ENCODE measurements at places on chromosomes 6 and 20.
A peak's percentile ranks its signal among the peaks of the same experiment; 100 is the strongest.

- DNase-seq, result no peak
These were observed 110.6 kb downstream of the FNDC1 start for GRCh38 chr6:159279790-159280277.

DNA sequence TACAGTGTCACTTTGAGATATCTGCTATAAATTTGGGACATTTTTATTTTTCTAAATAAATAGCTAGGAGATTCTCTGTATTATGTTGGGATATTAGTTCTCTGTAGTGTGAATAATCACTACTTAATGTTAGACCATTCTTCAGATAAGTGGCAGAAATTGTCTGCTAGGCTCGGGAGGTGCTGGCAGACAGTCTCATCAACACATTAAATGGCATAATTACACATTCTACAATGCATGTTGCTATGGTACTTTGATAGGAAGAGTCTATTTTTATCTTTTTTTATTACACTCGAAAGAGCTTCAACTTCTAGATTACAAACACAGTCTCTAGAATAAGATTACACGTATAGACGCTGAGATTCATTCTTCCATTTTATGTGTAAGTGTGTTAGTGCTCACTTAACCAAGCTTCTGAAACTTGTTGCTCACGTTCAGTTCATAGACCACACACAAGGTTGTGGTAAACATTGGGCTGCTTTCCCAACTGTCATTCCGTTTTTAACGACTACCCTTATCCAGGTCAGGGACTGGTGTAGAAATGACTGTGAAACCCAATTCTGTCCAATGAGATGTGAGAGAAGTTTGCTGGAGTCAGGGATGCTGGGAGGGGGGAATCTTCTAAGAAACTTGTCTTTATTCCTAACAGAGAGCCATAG is 78.6 kb downstream of the TPBG start:
- no peak for DNase-seq

DNA sequence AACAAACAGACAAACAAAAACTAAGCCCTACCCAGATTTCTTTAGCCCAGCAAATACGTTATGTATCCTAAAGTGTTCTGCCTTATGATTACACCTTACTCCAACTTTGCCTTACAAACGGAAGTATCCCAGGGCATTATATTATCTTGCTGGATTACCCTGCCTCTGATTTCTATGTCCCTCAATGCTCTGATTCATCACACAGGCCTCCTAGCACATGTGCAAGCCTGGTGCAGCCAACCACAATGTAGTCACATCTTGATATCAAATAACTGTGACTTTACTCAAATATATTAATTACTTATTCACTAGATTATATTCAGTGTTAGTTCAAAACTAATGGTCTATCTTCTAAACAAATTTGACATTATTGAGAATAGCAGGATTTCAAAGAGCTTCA is 598.6 kb downstream of the TBC1D32 start:
- no peak for DNase-seq

GRCh38 chr20:41006936-41007474 is 21.6 kb upstream of the TOP1 start:
- no peak for DNase-seq

- no peak for DNase-seq
These were observed 553.4 kb upstream of the EPHA7 start for GRCh38 chr6:93972791-93973190.

DNA sequence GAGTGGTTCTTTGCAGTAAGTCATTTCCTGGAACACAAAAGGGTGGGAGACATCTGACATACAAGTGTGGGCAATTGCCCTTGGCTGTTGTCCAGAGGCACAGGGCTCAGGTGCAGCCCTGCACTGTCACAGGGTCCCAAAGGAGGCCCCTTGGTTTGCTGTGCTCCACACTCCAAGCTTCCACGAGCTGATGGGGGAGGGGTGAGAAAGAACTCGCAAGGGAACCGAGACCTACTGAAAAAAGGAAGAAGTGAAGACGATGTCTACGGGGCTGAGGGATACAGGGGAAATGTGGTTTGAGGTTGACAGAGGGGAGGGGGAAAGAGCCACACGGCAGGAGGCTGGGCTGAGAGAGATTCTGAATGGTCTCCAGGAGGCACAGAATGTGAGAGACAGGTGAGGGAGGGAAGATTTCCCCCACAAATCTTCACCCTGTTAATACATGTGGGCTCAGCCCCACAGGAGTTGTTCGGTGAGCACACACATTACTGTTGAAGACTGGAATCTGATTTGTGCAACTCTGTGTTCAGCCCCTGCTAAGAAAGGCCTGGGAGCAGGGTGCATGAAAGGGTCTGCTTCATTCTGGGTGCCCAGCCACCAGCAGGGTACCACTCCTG is 123.4 kb downstream of the LY86 start:
- DNase-seq, result no peak

DNA sequence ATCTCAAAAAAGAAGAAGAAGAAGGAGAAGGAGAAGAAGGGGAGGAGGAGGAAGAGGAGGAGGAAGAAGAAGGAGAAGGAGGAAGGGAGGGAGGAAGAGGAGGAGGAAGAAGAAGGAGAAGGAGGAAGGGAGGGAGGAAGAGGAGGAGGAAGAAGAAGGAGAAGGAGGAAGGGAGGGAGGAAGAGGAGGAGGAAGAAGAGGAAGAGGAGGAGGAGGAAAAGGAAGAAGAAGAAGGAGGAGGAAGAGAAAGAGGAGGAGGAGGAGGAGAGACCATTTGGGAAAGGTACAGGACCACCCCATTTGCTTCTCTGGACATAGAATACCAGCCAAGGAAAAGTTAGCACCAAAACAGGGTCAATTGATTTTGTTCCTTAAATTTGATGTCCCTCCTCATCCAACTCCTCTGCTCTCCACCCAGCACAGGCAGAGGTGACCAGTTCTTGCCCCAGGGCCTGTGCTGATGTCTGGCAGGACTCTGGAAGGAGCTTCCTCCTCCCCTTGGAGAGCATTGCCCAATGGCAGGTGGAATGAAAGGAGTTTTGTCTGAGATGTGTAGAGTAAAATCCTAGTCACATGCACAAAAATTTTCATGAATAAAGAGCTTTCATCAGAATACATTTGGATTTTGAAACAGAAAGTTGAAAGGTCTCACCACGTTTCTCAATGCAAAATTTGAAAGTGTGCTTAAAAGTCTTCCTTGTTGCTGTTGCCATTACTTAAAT is 182.9 kb downstream of the LY86 start:
- DNase-seq, result no peak

DNA sequence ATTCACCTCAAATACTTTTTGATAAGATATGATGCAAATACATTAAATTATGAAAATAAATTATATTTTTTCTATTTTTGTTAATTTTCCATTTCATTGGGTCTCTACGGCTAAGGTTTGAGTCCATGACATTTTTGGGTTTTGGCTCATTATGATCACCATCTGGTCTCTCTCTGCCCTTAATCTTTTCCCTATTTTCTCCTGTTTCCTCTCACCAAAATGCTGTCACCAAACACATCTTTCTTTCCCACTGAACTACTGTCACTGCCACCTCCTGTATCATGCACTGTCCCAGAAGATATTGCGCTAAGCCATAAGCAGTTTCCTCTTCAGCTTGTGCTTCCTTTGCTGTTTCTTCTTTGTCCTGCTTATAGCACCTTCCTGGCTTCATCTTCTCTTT is 42.0 kb upstream of the OGFRL1 start:
- no peak for DNase-seq

DNA sequence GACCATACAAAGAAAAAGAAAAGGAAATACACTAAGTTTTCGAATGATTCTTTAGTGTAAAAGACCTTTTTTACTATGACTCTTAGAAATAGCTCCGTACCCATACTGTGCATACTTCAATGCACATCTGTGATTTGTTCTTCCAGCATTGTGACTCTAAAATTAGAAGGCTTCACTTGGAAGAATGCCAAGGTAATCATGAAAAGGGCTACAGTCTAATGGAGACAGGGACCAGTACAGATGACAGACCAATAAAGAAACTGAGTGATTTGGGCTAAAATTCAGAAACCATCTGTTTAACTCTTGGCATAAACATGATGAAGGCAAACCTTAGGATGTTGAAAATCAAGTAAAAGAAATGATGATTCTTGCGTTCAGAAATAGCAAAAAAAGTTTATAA is 46.3 kb downstream of the CYP39A1 start:
- DNase-seq, result no peak

DNA sequence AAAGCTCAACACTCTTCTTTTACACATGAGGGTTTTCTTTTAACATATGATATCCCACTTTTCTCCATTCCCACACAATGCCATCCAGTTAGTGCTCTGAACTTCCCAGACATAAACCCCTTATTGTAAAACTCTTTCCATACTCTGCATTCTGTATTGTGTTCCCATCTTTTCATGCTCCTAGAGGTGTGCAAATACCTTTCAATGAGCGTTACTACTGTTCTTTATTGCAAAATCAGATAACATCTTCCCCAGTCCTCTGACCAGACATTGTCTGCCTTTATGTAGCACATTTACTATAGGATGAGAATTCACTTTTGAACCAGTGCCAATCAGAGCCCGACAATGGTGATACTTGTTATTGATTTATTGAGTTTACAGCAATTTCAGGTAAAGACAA is 296.2 kb downstream of the GRIK2 start:
- DNase-seq, result no peak

- DNase-seq, result no peak
These were observed 150.0 kb downstream of the PHACTR1 start for GRCh38 chr6:12866422-12867029.

- no peak for DNase-seq
These were observed 7.8 kb downstream of the TDP2 start for GRCh38 chr6:24658573-24659560.

DNA sequence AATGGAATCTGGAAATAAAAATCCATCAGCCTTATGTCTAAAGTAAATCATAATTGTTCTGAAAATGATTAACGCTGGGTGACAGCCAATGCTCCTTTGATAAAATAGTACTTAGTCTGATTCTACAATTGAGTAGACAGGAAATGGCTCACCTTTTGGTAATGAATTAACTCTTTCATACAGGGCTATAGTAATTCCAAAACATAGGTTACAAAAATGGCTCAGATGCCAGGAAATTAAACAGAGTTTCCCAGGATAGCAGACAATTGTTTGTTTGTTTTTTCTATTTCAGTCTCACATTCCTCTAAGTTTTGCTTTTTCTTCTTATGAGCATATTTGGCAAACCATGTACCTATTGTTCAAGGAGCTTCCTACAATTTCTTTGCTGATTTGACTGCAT is 257.2 kb upstream of the EPHA7 start:
- DNase-seq, result no peak

- no peak for DNase-seq
These were observed 29.8 kb downstream of the TGM2 start for GRCh38 chr20:38135271-38135650.

DNA sequence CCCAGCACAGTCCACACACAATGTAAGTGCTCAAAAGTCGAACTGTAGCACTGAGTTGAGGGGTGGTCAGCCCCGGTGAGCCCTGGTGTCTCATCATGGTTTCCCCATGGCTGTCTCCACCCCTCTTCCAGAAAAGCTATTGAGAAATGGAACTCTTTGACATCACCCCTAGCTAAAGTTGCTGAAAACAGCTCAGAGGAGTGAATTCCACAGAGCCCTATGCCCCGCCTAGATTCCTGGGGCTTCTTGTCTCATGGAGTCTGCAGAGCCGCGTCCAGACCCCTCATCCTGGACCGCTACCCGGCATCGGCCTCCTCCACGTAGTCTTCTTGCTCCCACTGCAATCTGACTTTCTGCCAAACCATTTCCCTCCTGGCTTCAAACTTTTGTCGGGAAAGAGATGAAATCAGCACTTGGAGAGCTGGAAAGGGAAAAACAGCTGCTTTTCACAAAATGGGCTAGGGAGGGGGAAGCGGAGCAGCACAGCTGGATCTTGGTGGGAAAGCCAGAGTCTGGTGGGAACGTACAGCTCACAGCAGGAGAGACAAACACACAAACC is 132.2 kb downstream of the SNX5 start:
- no peak for DNase-seq

- DNase-seq, result no peak
These were observed 67.9 kb downstream of the IGF2R start for GRCh38 chr6:160036790-160037206.

- DNase-seq, result no peak
These were observed 47.6 kb downstream of the CDH4 start for GRCh38 chr20:61299618-61300017.

GRCh38 chr6:21873562-21873961 is 280.0 kb downstream of the SOX4 start:
- no peak for DNase-seq

DNA sequence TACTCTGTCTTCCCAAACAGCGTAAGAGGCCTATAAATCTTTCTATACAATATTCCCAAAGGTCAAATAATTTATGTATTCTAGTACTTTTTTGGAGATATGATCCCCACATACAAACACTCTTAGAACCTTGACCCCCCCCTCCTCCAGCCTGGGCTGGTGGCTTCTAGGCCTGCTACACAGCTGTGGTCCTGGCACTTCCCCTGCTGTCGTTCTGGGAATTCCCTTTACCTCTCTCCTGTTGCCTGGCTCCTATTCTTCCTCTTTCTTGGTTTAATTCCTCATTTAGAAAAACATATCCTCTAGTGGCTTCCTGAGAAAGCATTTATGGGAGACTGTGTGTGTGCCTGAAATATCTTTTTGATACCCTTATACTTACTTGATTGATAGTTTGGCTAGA is 4.1 kb upstream of the TXLNB start:
- DNase-seq, result no peak

- peak; percentile 30 for DNase-seq
These were observed 32.5 kb upstream of the PIM1 start for GRCh38 chr6:37137201-37138090.

- DNase-seq, result no peak
These were observed 4.0 kb downstream of the PKIG start for GRCh38 chr20:44586289-44586911.

GRCh38 chr20:48165401-48165685 is 380.1 kb upstream of the SULF2 start:
- DNase-seq, result no peak

GRCh38 chr20:34622821-34623451 is 54.0 kb downstream of the PIGU start:
- no peak for DNase-seq

DNA sequence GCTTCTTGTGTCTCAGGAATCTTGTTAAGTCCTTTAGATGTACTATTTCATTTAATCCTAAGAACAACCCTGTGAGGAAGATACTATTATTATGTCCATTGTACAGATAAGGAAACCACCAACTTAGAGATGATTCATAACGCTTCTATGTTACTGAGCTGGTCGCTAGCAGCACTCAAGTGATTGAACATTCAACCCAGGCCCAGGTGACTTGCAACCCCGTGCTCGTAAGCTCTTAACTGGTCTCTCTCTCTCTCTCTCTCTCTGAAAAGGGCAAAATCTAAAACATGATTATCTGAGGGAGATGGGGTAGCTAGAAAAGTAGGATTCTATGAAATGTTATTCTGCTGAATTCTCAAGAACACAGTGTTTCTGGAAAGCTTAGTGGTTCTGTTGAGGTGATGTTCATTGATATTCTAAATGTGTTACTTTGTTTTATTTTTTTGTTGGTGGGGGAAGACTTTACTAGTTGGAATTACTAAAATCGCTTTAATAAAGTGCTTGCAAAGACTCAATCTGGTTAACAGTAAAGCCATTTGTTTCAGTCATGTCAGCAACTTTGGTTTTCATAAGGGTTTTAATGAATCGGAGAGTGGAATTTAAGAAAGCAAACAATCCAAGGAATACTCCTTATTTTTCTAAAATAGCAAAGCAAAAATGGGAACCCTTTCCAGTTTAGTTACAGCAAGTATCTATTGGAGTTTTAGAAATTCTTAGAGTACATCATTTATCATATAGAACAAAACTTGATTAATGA is 265.0 kb upstream of the TAB2 start:
- DNase-seq, result no peak

GRCh38 chr20:4573564-4574355 is 147.9 kb upstream of the PRND start:
- no peak for DNase-seq

- no peak for DNase-seq
These were observed 45.0 kb upstream of the RIPOR2 start for GRCh38 chr6:24980507-24981385.

- no peak for DNase-seq
These were observed 14.0 kb upstream of the EXOC2 start for GRCh38 chr6:706819-707381.

Data from stimulated activated CD4-positive, alpha-beta T cell treated with anti-CD3 and anti-CD28 coated beads, Interleukin-15, amount 100 ng/mL, for 48 hours (primary cell).